Thyroid gland (tissue), 4 donors: ENCODE measurements at places on chromosomes 5 and 9.

- DNase-seq = no peak
Observed at GRCh38 chr5:168766426-168766700, 187.2 kb upstream of the PANK3 start.

DNA sequence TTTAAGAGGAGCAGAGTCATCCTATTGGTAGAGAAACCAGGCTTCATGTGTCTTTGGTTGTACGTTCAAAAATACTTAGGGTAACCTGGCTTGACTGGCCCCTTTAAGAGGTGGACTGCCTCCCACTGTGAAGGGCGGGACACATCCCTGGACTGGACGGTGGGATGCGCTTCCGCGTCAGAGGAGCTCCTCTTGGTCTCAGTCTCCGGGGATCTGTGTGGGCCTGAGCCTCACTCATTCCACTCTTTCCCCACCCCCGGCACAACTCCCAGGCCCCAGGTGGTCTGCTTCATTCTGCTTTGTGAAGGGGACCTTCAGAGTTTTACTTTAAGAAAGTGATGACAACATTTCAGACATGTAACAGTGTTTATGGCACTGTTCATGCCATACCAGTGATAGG is 601.1 kb downstream of the IRX1 start:
- no peak for DNase-seq

- DNase-seq = no peak
Observed at GRCh38 chr5:180141068-180141660, 67.8 kb downstream of the RASGEF1C start.

DNA sequence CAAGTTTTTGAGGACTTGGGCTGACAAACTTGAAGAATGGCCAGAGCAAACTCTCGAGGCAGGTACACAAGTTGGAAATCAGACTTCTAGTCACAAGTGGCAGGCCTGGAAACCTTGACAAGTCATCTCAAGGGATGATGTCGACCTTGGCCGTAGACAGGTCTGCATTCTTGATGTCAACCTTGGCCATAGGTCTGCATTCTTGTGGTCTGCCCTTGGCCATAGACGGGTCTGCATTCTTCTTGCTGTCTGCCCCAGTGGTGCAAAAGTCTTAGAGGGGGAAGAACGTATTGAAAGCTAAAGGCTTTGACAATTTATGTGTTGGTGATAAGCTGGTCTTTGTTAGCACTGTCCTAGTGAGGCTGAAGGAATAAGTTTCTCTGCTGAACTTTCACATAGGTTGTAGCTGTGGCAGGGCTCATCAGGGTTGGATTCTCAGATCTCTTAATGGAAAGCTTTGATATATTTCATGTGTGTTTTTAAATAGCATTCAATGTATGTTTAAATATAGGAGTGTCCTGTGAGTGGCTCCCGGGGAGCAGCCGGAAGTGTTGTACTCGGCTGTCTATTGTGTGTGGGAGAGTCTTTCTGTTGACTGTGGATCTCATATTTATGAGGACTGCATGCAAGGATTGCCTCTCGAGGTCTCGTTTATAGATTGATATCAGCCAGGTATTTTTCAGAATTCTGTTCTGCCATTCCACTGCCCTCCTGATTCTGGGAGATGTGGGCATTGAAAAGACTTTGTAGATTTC is 27.0 kb downstream of the SUB1 start:
- no peak for DNase-seq

- no peak for DNase-seq
Observed at GRCh38 chr5:158051036-158051435, 192.1 kb upstream of the CLINT1 start.

- DNase-seq = no peak
Observed at GRCh38 chr5:172730222-172730621, 40.8 kb downstream of the DUSP1 start.

DNA sequence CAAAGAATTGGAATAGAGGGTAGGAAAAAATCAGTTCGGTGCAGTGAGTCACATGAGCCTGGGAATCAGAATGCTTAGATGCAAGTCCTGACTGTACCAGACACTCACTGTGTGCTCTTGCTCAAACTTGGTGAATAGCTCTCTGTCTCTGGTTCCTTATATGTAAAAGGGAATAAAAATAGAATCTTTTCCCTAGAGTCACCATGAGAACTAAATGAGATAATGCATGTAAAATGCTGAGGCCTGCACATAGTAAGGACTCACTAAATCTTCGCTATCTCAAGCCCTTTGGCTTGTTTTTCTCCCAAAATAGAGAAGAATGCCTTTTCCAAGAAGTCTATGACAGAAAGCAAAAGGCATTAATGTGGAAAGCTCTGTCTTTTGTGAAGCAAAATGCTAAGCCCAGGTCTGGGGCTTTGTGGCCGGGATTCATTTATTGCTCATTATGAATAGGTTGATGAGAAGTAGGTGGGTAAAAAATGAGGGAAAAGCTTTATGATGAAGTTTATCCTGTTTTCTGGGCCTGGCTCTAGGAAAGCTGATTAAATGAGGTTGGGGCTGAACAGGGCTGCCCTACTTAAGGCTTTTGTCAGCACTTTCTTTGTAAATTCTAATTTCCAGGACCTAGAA is 483.3 kb downstream of the DMAC1 start:
- no peak for DNase-seq

DNA sequence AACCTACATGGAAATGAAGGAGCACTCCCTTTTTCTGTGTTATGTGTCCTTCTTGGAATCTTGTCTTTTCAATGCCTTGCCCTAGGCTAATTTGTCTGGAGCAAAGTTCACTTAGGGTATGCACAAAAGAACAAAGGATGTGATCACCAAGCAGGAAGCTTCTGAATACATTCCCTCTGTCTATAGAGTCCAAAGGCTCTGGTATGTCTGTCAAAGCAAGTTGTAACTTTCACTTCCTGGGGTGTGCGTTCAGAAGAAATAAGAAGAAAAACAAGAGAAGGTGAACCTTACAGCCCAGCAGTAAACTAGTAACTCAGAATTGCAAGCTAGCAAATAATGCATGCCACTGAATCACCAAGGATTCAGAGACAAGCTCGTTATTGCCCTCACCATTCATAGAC is 31.7 kb upstream of the CDH6 start:
- no peak for DNase-seq

DNA sequence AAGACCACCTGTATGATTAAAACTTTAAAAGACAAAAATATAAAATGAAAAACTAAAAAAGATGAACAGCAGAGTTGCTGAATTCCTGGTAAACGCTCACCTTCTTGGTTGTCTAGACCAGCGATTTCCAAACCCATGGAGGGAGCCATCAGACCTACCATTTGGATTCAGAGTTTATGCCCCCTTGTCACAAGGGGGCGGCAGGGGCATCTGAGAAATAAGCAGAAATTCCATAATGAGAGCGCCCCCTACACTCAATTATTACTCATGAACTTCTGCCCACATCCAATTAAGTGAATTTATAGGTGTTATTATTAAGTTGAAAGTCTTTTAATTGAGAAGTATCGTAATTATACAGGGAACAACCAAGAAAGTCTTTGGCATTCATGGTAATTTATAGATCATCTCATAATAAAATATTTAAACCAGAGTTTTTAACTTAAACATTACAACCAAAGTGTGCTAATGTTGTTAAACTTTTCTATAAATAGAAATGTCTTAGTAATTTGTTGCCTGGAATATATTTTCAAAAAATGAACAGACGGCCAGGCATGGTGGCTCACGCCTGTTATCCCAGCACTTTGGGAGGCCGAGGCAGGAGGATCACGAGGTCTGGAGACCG is 35.2 kb upstream of the SPATA31C2 start:
- peak; percentile 36 for DNase-seq

GRCh38 chr5:137440795-137441194 is 58.3 kb downstream of the SPOCK1 start:
- DNase-seq = no peak

DNA sequence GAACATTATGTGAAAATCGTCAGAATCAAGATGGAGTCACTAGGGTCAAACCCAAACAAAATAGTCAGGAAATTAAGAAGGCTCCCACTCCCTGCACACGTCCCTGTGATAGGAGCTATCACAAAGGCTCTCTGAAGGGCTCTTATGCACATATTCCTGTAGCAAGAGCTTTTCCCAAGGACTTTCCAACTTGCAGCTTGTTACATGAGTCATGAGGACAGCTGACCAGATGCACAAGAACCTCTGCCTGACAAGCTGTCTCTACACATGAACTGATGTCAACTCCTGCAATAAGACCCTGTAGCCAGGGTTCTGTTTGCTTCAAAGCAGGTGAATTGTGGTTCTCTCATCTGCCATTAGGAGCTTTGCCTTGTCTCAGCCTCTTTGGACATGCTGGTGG is 122.4 kb downstream of the OLFM1 start:
- no peak for DNase-seq

DNA sequence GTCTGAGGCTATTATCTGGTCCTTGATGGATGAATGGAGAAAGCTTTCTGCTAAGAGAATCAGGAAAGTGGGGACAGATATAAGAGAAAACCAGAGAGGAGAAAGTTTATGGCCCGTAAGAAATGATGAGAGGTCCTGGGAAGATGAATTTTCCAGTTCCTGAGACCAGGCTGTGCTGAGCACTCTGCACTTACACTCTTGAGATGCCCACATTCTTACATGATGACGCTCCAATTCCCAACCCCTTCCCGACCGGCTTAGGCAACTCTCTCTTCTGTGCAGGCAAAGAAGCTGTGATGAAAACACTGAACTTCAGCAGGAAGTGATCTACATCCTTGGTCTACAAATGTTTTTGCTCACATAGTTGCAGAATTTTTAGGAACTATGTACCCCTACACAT is 417.0 kb downstream of the ARHGEF28 start:
- peak; percentile 70 for DNase-seq

DNA sequence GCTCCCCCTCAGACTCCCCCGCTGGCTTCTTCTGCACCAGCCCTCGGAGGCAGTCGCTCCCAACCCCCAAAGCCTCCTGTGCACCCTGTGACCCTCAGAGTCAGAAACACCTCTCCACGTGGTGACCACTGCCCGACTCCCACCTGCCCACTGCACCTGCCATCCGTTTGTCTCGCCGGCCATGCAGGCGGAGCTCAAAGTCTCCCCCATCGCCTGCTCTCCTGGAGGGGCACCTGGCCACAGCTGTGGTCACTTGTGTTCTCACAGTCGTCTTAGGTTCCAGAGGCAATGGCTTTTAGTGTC is 38.2 kb downstream of the MRPL36 start:
- DNase-seq = no peak
